ENCODE measurements at places on chromosomes 6 and 20.

DNA sequence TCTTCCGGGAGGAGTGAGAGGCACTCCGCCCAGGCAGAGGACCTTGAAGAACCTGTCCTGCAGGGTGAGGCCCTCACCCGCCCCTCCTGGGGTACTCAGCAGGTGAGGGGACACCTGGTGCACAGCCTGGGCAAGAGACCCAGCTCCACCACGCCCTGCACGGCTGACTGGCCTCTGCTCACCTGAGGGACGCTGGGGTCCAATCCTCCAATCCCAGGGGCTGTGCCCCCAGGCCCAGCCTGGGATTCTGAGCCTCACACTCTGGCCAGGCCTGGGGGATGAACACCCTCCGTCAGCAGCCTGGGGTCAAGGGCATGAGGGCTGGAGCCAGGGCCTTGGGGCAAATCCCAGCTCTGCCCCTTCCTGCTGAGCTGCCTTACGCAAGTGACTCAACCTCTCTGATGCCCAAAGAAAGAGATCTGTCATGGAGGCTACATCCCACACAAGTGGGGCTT is 149.9 kb upstream of the PTPN1 start:
- DNase-seq: no peak

GRCh38 chr6:113888956-113889630 is 31.9 kb downstream of the MARCKS start:
- DNase-seq: no peak

DNA sequence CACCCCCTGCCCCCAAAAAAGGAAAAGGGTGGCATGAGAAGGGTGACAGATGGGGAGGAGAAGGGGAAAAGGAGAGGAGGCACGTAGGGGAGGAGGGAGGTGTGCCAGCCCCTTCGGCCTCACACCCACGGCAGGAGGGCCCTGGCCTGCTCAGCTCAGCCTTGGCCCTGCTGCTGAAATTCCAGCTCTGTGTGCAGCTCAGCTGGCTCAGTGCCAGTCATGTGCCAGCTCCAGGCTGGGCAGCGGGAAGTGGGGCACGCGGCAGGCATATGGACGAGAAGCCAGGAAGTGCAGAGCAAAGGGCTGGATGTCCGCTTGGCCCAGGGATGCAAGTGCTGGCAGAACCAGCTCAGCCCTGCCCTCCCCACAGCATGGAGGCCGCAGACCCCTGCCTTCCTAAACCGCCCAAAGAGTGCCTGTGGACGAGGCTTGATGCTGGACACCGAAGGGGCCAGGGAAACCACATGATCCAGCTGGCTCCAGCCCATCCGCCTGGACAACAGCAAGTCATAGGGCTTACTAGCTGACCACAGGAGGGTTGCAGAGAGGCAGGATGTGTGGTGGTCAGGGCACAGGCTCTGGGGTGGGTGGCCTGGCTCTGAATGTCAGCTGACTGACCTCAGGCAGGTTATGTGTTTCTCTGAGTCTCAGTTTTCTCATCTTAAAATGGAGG is 60.2 kb downstream of the NOL4L start:
- no peak for DNase-seq

GRCh38 chr6:43579171-43579570 is 3.2 kb downstream of the POLH start:
- DNase-seq: no peak

DNA sequence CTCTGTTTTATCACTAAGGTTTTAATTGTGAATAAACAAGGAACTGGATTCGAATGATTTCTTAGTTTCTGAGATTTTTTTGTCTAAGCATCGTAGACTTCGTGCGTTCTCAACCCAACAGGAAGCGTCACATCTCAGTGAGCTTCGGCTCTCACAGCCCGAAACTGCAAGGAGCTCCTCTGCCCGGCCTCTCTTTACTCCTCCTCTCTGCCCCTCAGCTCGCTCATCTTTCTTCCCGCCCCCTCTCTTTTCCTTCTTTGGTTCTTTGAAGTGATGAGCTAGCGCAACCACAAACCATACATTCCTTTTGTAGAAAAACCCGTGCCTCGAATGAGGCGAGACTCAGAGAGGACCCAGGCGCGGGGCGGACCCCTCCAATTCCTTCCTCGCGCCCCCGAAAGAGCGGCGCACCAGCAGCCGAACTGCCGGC is 480 bp upstream of the NT5E start:
- DNase-seq: no peak

GRCh38 chr6:44898296-44898930 is 429.7 kb upstream of the RUNX2 start:
- no peak for DNase-seq

GRCh38 chr20:4243071-4243470 is 227.7 kb upstream of the RNF24 start:
- no peak for DNase-seq

DNA sequence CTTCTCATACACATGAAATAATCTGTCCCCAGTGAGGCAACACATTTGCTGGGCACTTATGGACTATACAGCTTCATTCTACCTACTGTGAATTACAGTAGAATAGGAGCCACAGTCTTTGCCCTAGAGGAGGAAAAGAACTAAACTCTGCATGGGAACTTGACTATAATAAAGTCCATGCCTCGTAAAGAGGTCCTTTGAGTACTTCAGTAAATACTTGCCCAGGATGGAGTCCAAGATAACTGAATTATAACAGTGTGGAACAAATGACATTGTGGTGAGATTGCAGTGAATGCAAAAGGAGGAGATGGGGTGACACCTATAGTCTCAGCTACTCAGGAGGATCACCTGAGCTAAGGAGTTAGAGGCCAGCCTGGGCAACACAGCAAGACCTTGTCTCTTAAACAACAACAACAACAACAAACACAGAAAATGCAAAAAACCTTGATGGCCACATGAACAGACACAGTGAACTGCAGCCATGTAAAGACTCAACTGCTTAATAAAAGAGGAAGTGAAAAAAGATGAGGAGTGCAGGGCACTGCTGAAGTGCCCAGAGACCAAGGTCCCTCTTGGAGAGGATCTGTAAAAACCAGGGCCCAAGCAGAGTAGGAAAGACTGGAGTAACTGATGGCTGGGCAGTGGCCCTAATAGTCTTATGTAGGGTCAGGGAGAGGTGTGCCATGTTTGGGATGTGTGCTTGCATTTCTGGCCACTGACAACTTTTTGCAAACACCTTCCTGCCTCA is 3.7 kb downstream of the MRPS18A start:
- DNase-seq: no peak

DNA sequence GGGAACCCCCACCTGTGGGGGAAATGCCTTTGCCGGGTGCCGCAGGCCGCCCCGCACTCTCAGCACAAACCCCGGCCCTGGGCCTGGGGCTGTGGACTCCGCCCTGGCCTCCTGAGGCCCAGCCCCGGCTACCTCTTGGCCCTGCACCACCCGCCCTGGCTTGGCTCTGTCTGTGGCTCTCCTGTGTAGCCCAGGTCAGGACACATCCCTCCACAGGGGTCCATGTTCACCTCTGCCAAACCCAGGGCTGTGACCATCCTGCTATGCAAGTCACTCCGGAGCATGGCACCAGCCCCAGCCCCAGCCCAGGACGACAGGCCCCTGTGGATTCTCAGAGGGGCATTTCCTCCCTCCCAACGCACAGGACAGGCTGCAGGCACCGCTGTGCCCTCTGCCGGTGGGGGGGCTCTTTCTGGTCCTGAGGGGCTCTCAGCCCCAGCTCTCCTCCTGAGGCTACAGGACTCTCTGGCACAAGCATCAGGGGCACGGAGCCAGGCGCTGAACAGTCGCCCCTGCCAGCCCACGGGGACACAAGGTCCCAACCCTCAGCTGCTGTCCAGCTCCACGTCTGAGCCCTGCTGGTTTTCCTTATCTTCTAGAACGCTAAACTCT is 45.7 kb downstream of the TAF4 start:
- DNase-seq: no peak

- DNase-seq: no peak
Measured at GRCh38 chr6:163599136-163599535, 184.6 kb downstream of the QKI start.
